ENCODE measurements at places on chromosomes 6 and 20. TPM values are rescaled to one million over a fixed set of nuclear protein-coding genes. Genes with fewer than 3 reads are reported as not detected.

Gene CYP24A1
- not detected for total RNA-seq

Gene CRISP2
- total RNA-seq, result not detected

GRCh38 chr20:49666911-49667310 is 46.8 kb downstream of the B4GALT5 start:
- no peak for DNase-seq

DNA sequence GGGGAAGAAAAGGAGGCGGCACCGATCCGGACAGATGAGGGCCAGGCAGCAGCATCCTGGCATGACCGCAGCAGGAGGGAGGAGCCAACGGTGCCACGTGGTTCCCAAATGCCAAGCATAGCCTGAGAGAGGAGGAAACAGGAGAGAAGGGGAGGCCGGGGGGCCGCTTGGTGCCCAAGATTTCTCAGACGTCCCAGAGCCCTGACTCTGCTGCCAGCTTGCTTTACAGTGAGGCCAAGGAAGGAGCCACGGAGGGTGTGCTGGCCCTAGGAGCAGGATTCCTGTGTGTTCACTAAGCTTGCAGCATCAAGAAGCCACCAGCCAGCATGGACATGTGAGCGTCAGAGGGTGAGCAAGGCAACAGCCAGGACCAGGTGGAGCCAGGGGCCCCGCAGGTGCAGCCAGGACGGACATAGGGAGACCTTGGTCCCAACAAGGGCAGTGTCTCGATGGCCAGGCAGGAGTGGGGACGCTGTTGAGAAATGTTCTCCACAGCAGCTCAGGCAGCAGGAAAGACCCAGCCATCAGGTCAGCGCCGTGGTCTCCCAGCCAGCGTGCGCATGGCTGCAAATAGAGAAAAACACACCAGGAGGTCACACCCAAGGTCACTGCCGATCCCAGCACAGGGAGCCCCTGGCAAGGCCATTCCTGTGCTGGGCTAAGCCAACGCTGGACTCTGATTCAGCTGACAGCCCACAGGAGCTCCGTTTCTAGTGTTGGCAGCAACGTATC is 143.7 kb downstream of the DLL1 start:
- DNase-seq, result no peak
